T-helper 1 cell (primary cell): ENCODE measurements at places on chromosomes 5 and 9.

GRCh38 chr5:427415-428087 lies 15.4 kb upstream of the EXOC3 start:
- DNase-seq = no peak

GRCh38 chr9:127869310-127870152 lies 7.9 kb downstream of the AK1 start:
- DNase-seq = peak; percentile 71

GRCh38 chr5:87581661-87582060 lies 168.9 kb upstream of the CCNH start:
- DNase-seq = no peak

DNA sequence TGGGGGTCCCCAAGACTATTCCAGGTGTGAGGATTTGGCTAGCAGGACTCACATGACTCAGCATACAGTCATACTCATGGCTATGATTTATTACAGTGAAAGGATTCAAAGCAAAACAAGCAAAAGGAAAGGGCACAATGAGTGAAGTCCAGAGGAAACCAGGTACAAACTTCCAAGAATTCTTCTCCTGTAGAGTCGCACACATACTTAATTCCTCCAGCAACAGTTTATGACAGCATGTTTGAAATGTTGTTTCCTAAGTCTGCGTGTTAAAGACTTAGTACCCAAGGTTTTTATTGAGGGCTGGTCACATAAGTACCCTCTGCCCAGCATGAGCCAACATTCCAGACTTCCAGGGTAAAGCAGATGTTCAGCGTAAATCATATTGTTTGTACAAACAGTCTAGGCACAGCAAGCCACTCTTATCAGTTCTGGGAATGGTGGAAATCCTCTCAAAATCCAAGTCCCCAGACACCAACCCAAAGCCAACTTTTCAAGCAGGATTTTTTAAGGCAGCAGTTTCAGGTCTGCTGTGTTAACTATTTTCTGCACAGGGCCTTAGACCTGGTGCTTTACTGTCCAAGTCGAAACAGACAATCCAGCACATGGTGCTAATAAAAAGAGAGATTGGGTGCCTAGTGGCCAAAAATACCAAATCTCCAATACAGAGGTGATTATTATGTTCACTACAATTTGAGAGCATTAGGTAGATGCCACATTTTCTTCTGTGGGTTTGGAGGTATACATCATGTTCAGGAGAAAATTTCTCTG lies 18.6 kb upstream of the RICTOR start:
- DNase-seq = no peak

DNA sequence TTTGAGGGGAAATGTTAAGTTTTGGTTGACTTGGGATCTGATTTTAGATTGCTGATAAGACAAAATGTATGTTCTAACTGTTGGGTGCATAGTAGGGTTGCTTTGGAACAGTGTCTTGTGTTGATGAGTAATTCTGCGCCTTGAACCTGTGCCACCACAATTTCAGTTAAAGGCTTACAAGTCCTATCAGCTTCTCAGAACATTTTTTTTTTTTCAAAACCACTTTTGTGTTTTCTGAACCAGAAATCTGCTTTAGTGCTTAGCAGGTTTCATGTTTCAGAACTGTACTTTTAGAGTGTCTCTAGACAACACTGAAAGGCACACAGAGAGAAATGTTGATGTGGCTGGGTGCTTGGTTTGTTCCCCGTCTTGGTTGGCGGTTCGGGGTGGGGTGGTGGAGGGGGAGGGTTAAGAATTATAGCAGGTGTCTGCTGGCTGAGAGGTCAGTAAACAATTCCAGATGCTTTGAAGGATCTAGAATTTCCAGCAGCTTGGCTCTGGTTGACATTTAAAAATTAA lies 84.6 kb downstream of the ANKRD55 start:
- DNase-seq = peak; percentile 16

GRCh38 chr9:35862328-35862727 lies 7.9 kb downstream of the OR13J1 start:
- no peak for DNase-seq

DNA sequence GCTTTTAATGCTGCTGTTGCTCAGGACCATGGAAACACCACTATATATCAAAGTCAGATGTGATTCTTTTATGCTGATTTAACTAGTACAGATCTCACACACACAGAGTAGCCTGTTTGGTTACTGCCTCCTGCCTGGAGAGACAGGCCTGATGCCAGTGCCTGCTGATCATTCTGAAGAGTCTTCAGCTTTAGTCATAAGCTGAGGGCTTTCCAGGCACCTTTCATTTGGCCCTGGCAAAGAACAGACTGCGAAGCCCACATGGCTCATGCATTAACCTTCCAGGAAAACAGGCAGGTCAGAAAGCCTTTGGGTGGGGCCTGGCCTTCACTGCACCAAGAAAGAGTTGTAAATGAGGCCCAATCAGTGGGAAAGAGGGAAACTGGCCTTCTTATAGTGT lies 144.7 kb downstream of the SAXO1 start:
- no peak for DNase-seq

- no peak for DNase-seq
These were observed 24.3 kb upstream of the KCNIP1 start for GRCh38 chr5:170479484-170479883.

DNA sequence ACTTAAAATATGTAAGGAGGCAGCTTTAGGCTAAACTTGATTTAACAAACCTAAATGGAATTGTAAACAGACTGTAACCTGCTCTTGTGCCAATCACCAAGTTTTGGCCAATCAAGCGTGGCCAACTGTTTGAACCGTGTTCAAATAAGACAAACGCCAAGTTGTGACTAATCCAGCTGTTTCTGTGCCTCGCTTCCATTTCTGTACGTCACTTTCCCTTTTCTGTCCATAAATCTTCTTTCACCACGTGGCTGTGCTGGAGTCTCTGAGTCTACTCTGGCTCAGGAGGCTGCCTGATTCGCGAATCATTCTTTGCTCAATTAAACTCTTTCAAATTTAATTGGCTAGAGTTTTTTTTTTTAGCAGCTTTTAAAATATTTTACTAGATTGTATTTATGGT lies 71.3 kb downstream of the LIX1 start:
- DNase-seq = no peak

DNA sequence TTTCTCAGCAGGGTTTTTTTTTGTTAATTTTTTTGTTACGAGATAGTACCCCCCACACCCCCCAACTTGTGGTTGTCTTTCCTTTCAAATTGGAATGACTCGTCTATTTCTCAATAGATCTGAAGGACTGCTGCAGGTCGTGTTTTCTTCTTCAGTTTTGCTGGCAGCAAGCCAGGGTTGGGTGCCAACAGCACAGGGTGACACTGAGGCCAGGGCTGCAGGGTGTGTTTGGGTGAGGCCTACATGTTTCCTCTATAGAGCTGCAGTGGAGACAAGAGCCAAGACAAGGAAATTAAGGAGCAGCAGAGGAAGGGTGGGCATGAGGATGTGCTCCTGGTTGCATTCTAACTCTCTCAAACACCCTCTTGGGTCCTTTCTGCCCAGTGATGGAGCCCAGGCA lies 52.2 kb downstream of the NXNL2 start:
- DNase-seq = no peak

GRCh38 chr5:163916376-163916775 lies 411.0 kb downstream of the MAT2B start:
- DNase-seq = no peak

DNA sequence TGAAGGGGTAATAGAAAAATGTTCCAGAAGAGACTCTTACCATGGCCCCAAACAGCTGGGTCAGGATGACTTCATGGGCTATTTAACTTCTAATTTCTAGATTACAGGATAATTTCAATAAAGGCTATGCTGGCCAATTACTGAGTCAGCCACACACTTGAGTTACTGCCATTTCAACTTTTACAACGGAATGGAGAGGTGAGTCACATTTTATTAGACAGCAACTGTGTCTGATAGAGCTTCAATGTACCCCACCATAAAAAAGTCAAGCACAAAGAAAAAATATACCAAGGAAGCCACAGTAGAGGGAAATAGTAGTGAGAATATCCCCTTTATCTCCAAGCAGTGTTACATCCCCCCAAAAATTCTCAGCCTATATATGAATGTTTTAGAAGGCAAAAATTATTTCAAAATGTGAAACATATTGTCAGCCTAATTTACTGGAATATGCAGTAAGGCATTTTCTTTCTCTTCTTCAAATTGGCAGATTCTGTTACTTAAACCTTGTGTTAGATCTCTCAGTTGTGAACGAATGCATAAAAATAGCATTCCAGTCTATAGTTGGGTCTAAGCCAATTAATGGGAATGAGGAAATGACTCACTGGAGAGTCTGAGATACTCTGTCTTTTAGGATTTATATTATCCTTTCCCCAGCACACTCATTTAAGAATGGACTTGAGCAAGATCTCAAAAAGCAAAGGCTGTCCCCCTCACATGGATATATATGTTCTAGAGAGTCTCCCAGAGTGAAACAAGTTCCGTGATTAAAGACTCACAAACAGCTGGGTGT lies 47.1 kb upstream of the RAI14 start:
- DNase-seq = no peak

GRCh38 chr9:127495884-127496555 lies 44.7 kb downstream of the LRSAM1 start:
- DNase-seq = no peak

DNA sequence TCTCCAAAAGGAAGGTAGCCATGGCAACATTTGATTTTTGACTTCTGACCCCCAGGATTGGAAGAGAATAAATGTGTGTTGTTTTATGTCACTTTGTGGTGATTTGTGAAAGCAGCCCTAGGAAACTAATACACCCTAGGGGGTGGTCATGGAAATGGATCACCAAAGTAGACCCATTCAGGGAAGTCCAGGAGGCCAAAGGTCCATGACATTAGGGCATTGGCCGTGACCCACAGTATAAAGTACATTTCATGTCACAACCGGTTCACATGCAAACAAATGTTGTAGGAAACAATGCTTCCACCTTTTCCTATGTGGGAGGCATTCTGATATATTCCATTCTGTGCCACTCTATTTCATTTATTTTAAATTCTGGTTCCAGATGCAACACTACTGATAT lies 128.4 kb downstream of the ADAMTS12 start:
- DNase-seq = no peak
